ENCODE measurements at places on chromosomes 7 and 10.
A peak's percentile ranks its signal among the peaks of the same experiment; 100 is the strongest.

- DNase-seq: no peak
These were observed 92.0 kb downstream of the ZFAND4 start for GRCh38 chr10:45580371-45581215.

DNA sequence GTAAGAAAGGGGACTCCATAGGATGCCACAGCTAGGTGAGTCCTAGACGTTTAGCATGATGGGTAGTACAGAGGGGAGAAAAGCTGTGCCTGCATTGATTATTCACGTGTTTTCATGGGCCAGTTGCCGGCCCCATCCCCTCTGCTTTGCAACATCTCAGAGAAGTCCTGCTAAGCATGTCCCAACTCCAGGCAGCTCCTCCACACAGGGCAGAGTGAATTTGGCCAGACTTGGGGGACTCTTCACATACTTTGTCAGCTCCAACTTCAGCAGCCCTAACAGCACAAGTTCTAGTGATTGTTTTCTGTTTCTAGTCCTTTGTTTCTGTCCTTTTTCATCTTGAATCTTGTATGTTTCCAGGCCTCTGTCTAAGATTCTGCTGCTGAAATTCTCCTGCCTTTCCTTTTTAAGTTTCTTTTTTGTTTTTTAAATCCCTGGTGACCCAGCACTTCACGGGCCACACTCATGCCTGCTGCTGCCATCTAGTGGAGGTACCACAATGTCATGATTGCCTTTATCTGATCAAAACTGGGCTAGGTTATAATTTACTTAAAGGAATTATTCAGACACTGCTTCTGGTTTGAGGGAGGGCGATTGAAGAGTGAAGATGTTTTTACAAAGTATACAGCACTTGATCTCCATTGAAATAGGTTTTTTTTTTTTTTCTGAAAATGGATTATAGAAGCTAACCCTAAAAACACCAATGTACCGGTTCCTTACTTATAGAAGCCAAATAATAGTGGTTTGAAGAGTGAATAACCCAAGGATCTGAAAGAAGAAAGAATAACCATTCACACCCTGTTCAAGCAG lies 276.9 kb downstream of the CSTF2T start:
- DNase-seq: peak; percentile 73

DNA sequence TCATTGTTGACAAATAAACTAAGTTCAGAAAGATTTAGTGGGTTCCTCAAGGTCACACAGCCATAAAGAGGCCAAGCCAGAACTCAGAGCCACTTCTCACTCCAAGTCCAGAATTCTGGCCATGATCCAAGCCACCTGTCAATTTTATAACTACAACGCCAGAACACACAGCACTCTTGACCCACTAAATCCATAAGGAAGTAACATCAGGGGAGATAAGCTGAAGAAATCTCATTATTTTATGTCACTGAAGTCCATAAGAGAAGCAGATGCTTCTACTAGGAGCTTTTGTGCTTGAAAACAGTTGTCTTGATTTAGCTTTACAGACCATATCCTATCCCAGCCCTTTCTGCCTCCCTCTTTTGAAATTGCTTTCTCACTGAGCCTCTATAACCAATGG lies 15.9 kb downstream of the ADAM12 start:
- DNase-seq: no peak

- DNase-seq: peak; percentile 94
These were observed 140.5 kb downstream of the PRKAG2 start for GRCh38 chr7:151736403-151736909.

Measured in left kidney (tissue), 8 donors.